Astrocyte of the spinal cord (primary cell): ENCODE measurements at places on chromosomes 5 and 9.

DNA sequence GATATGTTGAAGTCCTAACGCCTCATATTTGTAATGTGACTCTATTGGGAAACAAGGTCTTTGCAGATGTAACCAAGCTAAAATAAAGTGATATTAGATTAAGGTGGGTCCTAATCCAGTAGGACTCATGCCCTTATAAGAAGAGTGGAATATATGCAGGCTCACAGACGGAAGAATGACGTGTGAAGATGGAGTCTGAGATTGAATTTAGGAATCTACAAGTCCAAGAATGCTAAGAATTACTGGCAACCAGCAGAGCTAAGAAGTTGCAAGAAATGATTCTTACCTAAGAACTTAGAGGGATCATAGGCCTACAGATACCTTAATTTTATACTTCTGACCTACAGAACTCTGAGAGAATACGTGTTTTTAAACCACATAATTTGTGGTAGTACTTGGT, 350.0 kb upstream of the ST8SIA4 start:
- DNase-seq = no peak

- DNase-seq = no peak
Measured at GRCh38 chr9:98801969-98802371, 5.5 kb upstream of the GALNT12 start.

GRCh38 chr5:79845448-79846197, 145.4 kb downstream of the MTX3 start:
- peak; percentile 59 for DNase-seq

DNA sequence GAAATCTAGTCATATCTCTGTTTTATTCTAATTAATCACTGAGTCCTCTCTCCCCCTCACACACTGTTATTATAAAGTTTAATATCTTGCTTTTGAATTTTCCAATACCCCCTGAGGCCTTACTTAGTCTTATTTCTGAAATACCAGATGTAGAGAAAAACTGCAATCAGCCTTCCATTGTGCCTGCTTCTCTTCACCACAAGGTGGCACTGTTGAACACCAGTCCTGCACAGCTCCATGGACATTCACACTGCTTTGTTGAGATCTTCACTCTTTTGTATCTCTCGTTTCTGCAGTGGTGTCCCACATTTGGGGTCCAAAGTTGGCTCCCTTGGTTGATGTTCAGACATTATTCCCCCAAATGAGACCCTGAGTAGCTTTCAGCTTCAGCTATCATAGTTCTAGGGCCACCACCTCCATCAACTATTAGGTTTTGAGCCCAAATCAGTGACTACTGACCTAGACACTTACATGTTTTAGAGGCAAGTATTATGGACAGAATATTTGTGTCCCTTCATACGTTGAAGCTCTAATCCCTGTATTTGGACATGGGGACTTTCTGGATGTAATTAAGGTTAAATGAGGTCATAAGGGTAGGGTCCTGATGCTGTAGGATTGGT, 24.3 kb downstream of the BOD1 start:
- no peak for DNase-seq
